ENCODE measurements at places on chromosomes 7 and 10. TPM values are rescaled to one million over a fixed set of nuclear protein-coding genes. Genes with fewer than 3 reads are reported as not detected.

The KLF14 gene
- total RNA-seq = 1.0 TPM

The LRRC61 gene
- total RNA-seq = 10.0 TPM

The PPP1R9A gene
- 16.5 TPM for total RNA-seq

The LLCFC1 gene
- total RNA-seq = not detected

The FBXW4 gene
- total RNA-seq = 73.5 TPM

The MMP21 gene
- total RNA-seq = not detected

The ZNF365 gene
- 0.12 TPM for total RNA-seq

The OR2A1 gene
- total RNA-seq = not detected

The PDAP1 gene
- 59.4 TPM for total RNA-seq

The TDRD1 gene
- total RNA-seq = 0.31 TPM

The SPDYE6 gene
- total RNA-seq = not detected

DNA sequence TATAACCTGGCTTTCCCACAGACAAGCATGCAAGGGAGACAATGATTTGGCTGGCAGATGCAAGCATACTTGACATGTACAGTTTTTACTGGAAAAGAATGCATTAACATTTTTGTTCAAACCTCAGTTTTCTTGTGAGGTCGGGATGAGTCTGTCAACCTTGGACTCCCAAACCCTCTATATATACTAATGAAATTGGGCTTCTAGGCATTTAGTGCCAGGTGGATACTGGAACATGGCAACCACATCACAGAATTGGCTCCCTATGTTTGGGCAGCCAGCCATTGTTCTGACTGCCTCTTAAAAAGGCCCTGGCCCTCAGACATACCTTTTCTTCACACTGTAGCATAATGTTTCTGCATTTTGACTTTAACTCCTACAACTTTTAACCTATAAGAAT, 39.1 kb downstream of the CDK6 start:
- DNase-seq = no peak

DNA sequence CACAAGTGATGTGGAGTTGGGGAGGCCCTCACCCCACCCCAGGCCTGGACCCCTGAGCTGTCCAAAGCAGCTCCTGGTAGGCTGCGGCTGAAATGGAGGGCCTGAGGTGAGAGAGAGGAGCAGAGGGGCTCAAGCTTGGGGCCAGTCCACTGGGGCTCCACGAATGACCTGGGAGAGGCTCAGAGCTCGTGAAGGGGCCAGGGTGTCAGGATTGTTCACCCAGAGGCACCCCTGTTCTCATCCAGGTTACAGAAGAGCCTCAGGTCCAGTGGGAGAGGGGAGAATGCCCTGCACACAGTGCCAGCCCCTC, 102.2 kb upstream of the RET start:
- DNase-seq = no peak

GRCh38 chr7:10888861-10889260, 84.8 kb upstream of the PHF14 start:
- no peak for DNase-seq

DNA sequence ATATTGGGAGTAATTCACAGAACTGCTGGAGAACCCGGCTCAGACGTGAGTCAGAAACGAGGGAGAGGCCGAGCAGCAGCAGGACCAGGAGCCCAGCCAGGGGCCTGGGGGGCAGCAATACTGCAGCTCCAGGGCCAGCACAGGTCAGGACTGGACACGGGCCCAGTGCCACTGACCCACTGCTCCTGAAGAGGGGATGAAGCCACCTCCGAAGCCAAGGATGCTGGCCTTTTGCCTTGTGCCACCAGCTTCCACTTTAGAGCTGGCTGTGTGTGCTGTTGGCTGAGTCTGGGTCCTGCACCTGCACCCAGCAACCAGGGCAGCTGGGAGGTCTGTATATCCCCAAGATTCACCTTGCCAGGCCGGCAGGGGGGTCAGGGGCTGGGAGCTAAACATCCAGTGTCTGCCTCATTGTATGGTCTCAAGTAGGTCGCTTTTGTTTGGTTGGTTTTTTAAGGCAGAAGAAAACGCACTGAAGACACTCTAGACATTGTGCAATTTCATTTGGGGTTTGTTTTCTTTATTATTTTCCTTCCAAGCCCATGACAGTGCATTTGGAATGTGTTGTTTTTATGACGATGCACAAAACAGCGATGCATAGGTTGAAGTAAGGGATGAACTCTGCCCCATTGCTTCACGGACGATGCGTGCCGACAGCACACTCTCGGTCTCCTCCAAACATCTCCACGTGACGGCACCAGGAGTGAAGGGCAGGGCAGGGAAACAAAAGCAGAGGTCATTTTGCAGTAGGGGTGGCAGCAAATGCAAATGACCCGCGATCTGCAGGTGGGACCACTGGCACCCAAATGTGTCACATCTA, 27.7 kb upstream of the INSIG1 start:
- DNase-seq = no peak

DNA sequence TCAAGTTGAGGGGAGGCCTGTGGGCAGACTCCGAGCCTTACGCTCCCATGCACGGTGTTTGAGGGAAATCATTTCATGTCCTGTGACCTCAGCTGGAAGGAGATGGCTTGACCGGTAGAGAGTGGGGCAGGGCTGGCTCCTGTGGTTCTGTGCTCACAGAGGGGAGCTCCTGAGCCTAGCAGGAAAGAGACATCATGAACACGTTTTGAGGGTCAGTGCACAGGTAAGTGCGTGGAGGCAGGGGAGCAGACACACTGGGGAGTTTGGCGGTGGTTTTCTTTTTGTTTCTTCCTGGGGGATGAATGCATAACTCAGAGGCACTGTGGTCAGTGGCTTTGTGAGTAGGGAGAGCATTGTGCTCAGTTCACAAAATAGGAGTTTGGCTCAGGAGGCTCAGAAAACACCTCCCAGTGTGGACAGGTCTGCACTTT, 22.5 kb downstream of the ADCY1 start:
- no peak for DNase-seq

DNA sequence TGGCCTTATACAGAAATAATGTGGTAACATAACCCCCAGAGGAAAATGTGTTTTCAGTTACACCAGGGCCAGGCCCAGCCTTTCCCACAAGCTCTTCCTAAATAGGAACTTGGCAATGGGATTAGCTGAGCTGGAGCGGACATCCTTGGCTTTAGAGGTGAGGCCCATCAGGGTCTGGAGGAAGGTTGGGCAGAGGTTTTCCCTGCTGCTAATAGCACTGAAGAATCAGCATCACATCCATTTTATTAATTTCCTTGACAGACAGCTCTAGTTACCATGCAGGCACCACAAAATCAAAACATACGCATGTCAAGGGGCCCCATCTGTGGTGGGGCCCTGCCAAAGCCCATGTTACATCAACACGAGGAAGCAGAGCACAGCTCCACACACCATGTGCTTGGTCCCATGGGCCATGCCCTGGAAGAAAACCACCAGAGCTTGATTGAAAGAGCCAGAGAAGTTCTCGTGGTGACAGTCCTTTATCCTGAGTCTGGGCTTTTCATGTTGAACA, 566.6 kb downstream of the KCNMA1 start:
- no peak for DNase-seq

GRCh38 chr7:21986096-21986495, 40.4 kb upstream of the CDCA7L start:
- no peak for DNase-seq

- no peak for DNase-seq
Observed at GRCh38 chr10:43801140-43801539, 152.5 kb upstream of the ZNF32 start.

- DNase-seq = no peak
Observed at GRCh38 chr10:92792661-92793060, 55.7 kb upstream of the EXOC6 start.

DNA sequence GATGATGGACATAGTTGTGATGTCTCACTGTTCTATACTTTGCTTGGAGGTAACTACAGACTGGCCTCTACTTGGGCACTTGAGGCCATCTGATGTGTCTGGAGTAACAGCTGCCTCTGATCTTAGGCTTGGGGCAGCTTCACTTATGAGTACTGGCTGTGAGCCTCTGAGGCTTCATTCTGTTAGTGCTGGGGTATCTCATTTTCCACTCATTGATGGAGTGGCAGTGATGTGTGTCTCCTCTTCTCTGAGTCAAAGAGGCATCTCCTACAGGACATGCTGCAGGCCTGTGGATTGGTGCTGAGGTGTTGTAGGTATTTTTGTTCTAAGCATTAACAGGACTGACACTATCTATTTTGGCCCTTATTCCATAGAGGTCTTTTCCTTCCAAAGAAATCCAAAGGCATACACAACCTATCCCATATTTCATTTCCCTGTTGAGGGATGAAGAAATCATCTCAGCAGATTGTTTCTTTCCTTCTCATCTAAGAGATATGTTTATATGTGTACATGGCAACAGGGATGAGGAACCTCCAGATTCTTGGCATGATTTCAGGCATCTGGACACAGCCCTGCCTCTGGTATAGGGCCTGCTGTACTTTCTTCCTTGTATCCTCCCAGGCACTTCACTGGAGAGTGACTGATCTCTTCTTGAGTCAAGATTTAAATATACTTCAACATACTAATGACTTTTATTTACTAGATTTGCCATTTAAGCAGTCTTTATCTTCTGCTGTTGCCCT, 65.7 kb upstream of the NOBOX start:
- DNase-seq = no peak

- DNase-seq = no peak
Observed at GRCh38 chr7:149686449-149686848, 86.9 kb downstream of the ZNF467 start.

GRCh38 chr7:151395036-151395367, 14.8 kb downstream of the WDR86 start:
- DNase-seq = no peak

DNA sequence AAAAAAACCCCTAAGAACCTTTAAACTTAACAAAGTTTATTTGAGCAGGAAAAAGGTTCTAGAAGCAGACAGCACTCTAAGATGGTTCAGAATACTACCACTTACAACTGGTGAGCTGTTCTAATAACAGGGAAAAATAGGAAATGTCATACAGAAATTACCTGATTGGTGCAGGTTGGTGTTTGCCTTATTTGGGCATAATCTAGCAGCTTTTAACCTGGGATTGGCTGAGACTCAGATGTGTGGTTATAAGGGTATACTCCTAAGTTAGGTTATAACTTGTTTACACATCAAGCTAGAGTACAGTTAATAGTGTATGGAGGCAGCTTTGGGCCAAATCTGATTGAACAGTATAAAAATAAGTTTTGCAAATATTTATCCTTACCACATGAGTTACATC, 59.8 kb downstream of the MAPK8 start:
- no peak for DNase-seq

DNA sequence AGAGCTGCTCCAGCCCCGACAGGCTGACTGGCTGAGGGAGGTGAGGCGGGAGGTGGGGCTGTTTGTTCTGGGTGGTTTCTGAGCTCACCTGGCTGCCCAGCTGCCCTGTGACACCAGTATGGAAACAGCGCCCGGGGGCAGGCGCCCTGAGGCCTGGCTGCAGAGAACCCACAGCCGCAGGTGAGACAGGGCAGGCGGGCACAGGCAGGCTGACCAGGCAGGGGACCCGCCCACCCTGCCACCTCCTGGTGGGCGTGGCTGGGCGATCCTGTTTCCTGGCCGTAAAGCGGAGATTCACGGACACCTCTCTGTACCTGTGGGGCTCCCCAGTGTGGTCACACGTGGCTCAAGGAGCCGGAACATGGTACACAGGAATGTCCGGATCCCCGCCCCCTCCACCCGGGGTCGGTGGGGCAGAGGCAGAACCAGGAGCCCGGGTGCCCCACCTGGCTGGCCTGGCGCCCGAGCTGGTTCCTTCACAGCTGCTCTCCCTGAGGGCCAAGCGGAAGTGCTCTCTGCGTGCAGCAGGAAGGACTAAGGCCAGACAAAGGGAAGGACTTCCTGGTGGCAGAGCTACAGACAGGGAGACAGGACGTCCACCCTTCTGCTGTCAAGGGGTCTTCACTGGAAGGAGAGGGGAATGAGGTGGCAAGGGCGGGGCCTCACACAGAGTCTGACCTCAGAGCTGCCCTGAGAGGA, 3.9 kb downstream of the MICALL2 start:
- DNase-seq = no peak

DNA sequence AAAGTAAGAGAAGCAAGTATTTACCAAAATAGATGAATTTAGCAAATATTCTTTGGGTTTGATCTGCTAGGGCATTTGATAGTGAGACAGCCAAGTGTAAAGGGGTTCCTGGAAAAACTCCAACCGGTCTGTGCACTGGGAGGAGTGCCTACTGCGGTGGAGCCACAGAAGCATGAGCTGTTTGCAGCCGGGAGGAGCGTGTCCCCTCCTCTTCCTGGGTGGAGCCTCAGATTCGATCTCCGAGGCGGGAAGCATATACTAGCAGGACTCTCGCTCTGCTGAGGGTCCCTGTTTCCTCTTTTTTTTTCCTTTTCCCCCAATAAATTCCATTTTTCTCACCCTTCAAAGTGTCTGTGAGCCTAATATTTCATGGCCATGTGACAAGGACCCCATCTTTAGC, 45.1 kb upstream of the MET start:
- no peak for DNase-seq

DNA sequence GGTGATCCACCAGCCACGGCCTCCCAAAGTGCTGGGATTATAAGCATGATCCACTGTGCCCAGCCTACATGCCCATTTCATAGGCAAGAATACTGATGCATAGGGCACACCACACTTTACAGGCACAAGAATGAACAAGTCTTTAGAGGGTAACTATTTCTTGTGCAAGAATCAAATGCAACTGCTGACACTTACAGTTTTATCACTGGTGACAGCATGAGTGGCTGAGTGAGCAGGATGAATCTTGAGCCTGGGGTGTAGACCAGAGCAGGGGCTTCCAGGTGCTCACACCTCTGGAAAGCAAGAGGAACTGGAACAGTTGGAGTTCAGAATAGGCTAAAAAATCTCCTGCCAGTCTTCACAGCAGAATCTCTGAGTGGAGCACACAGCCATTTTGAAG, 287.5 kb downstream of the KCNMA1 start:
- no peak for DNase-seq

DNA sequence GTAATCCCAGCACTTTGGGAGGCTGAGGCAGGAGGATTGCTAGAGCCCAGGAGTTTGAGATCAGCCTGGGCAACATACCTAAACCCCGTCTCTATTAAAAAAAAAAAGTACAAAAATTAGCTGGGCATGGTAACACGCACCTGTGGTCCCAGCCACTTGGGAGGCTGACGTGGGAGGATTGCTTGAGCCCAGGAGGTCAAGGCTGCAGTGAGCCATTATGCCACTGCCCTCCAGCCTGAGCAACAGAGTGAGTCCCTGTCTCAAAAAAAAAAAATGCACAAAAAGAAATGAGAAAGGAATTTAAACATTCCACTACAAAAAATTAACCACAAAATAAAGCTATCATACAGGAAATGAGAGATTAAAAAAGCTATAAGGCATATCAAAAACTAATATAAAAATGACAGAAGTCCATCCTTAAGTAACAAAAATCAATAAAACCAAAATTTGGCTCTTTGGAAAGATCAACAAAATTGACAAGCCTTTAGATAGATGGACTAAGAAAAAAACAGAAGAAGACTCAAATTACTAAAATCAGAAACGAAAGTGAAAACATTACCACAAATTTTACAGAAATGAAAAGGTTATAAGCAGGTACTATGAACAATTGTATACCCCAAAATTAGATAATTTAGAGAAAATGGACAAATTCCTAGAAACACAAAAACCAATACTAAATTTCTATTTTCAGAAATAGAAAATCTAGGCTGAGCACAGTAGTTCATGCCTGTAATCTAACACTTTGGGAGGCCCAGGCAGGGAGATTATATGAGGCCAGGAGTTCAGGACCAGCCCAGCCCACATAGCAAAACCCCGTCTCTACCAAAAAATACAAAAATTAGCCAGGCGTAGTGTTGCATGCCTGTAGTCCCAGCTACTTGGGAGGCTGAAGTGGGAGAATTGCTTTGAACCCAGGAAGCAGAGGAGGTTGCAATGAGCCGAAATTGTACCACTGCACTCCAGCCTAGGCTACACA, 42.4 kb upstream of the NANOS1 start:
- DNase-seq = no peak

Measured in omental fat pad (tissue), 4 donors.